Islet precursor cell (in vitro differentiated cells): ENCODE measurements at places on chromosomes 5 and 9.

DNA sequence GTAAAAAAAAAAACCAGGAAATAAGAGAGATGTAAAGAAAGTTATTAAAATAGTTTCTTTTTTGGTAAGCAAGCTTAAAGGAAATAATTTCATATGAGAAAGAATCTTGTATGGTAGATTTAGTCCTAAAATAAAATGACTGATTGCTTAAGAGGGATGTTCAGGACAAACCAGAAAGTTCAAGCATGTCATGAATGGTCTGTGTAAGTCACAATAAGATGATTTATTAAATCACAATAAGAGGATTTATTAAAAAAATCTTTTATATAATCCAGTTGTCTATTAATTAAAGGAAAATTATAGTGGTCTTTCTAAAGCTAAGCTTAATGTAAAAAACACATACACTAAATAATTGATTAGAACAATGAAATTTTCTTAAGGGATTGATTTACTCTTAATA is 91.8 kb upstream of the OR13F1 start:
- no peak for DNase-seq

- no peak for DNase-seq
Observed at GRCh38 chr5:40017135-40017534, 592.4 kb upstream of the DAB2 start.

DNA sequence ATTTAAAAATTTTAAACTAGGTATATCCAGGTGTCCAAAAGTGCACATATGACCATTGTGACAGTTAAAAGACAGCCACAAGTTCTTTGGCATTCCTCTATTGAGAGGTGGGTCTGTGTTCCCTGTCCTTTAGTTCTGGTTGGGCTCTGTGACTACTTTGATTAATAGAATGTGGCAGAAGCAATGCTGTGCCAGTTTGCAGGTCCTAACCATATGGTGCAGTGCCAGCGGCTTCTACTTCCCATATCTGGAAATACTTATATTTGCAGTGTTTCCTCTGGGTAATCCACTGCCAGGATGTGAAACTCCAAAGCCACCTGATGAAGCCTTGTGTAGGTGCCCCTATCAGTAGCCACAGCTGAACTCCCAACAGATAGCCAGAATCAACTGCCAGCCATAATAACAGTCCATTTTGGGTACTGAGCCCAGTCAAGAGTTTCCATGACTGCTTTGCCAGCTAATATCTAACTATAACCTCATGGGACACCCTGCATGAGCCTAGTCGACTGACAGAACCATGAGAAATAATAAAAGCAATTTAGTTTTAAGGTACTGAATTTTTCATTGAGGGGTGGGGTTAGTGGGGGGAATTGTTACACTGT is 361.0 kb upstream of the SEMA6A start:
- no peak for DNase-seq

DNA sequence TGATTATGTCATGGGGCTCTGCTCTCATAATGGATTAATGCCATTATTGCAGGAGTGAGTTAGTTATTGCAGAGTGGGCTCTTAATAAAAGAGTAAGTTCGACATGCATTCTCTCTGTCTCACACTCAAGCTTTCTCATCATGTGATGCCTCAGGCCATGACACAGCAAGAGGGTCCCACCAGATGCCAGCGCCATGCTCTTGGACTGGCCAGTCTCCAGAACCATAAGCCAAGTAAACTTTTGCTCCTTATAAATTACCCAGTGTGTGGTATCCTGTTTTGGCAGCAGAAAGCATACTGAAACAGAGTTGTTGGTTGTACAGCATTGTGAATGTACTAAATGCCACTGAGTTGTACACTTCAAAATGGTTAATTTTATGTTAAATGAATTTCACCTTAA is 138.1 kb downstream of the MYO10 start:
- no peak for DNase-seq

- DNase-seq: no peak
Observed at GRCh38 chr5:107805824-107806223, 135.1 kb upstream of the EFNA5 start.

DNA sequence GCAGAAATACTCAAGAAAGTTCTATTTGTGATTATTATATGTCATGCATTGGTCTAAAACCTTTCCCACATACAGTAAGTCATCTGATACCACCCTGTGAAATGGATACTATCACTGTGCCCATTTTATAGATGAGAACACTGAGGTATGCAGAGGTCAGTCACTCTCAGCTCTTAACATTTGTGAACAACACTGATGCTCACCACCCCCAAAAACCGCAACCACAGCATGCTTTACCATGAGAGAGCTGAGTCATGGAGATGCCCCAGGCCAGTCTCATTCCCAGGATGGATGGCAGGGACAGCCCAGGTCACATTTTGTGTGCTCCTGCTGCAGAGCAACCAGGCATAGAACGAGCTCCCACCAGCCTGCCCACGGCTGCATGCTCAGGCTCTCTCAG is 53.5 kb upstream of the IRX1 start:
- DNase-seq: peak; percentile 72

GRCh38 chr5:131514316-131515283 is 120.4 kb downstream of the RAPGEF6 start:
- no peak for DNase-seq

DNA sequence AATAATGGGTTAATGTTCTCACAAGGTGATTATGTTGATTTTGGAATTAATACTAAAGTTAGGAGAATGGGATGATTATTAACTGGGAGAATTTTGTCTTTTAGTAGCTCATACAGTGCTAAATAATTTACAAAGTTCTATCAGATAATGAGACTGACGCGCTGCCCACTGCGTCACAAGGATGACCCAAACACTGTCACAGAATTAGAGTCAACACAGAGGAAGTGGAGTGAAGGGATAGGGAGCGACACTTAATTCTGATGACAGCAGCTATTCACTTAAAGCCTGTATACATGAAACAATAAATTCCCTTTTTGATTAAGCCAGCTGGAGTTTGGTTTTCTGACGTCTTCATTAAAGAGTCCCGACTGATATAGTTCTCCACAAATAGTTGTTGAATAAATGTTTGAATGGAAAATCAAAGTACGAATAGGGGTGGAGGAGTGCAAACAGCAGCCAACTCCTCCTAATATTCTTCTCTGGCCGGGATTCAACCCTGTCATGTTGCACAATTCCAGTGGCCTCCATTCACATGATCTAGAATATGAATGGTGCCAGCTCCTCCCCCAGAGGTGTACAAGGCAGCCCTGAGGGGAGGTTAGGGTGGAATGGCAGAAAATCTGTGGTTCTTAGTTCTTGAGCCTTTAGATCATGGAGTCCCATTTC is 140.3 kb downstream of the PCSK1 start:
- DNase-seq: no peak

GRCh38 chr9:137215196-137215986 is 6.6 kb downstream of the RNF208 start:
- DNase-seq: no peak

DNA sequence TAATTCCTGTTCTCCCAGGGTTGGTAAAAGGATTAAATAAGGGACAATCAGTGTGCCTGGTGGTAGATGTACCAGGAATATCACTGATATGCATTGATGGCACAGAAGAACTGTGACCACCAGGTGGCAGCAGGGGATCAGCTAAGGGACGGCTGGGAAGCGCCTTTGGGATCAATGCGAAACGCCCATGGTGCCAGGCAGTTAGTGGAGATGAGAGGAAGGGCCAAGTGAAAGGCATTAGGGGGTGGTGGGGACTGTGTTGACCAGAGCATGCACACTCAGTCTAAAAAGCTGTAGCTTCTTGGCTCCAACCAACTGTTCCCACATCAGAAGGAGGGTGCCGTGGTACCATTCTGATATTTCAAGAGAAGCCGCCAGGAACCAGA is 55.6 kb downstream of the ARHGEF37 start:
- DNase-seq: peak; percentile 76

- no peak for DNase-seq
Observed at GRCh38 chr9:2709645-2710101, 7.6 kb upstream of the KCNV2 start.

DNA sequence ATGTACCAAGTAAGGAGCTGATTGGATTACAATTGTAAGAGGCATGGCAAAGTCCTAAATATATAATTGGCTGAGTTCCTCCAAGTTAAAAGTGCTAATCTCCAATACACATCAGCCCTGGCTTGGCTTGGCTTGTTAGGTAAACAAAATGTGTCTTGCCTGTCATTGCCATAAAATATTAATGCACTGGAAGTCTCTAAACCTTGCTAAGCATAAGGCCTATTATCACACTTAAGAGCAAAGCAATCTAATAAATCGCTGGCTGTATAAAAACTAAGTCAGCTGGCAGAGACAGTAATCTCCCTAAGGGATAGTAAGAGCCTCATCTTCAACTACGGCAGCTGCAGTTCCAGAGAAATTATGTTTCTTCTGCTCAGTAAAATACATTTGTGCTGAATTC is 418.6 kb upstream of the GRAMD2B start:
- DNase-seq: no peak

DNA sequence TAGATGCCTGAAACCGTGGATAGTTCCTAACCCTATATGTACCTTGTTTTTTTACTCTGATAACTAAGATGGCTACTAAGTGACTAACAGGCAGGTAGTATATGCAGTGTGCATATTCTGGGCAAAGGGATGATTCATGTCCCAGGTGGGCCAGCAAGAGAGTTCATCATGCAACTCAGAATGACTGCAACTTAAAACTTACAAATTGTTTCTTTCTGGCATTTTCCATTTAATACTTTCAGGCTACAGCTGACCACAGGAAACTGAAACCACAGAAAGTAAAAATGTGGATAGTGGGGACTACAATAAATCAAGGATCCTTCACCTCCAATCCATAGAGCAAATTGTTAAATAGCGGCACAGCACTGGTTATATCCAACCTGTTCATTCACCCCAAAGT is 30.7 kb upstream of the VCAN start:
- DNase-seq: no peak

DNA sequence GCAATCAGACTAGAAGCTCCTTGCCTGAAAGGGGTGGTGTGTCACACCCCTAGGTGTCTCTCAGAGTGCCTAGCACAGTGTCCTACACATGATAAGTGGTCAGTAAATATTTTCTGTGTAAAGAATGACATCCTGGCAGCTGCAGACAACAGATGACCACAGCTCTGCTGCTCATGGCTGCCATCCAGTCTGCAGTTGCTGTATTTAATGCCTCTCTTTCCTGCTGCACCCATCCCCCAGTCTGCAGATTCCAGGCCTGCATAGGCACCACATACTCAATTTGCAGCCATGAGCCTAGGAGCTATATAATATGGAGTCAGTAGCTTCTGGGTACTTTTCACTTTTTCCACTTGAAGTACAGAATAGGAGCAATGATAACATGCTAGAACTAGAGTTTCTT is 94.9 kb upstream of the NR4A3 start:
- no peak for DNase-seq

DNA sequence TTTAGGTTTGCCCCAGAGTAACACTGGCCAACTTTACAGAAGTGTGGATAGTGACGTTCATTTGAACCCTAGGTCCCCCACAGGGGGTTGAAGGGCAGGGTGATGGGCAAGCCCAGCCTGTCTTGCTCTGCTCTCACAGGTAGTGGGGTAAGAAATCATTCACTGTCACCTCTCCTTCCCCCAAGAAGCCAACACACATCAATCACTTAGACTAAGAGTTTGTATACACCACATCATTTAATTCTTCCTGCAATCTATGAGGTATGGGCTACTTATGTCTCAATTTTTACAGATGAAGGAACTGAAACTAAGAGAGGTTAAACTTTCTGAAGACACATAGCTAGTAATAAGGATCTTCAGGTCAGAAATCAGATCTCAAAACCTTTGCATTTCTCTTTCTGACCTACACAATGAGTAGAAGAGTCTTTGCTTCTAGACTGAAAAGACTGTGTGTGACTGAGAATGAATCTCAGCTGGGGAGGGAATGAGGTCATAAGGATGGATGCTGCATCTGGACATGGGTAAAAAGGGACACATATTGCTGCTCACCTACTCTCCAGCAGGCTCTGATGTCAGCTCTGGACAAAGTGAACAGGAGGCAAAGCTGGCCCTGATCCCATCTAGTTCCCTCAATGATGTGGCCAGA is 81.0 kb upstream of the EQTN start:
- DNase-seq: no peak
